ENCODE measurements at places on chromosomes 6 and 20.

DNA sequence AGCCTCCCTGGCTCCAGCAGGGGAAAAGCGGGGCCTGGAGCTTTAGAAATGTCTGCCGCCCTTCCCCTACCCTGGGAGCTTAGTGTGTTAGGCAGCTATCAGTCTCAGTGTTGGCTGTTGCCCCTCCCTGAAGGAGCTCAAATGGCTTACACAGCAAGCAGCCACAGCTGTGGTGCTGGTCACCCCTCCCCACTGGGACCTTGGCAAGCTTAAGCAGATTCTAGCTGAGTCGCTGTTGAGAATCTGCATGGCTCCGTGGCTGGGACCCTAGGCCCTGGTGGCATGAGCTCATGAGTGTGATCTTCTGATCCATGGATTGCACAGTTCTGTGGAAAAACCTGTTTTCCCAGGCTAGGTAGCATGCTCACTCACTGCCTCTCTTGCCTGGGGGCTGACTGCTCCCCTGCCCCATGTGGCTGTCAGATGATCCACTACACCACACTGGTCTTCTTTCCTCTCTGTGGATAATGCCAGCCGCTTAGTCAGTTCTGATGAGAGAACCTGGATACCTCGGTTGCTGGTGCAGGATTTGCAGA is 714.0 kb downstream of the MAFB start:
- DNase-seq: no peak

GRCh38 chr6:131989036-131989435 is 37.9 kb upstream of the CCN2 start:
- no peak for DNase-seq

GRCh38 chr20:58552366-58552934 is 37.3 kb upstream of the APCDD1L start:
- no peak for DNase-seq

GRCh38 chr6:106168097-106168888 is 82.2 kb downstream of the PRDM1 start:
- no peak for DNase-seq

GRCh38 chr6:28776269-28777146 is 147.3 kb downstream of the TRIM27 start:
- DNase-seq: no peak

DNA sequence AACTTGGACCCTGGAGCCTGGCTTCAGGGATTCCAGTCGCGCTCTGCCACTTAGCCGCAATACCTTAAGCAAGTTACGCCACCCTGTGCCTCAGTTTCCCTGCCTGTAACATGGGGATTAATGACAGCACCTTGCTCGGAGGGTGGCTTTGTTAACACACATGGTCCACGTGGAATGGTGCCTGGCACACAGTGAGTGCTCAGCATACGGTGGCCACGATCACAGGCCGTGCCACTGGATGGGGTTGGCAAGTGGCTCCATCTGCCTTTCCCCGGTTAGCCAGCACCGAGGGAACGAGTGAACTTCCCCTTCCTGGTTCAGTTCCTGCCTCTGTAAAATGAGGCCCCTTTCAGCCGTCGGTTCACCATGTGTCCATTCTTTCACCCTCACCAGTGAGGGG is 17.2 kb downstream of the C6orf132 start:
- DNase-seq: no peak

- no peak for DNase-seq
Observed at GRCh38 chr6:170111141-170111664, 179.7 kb downstream of the DLL1 start.

DNA sequence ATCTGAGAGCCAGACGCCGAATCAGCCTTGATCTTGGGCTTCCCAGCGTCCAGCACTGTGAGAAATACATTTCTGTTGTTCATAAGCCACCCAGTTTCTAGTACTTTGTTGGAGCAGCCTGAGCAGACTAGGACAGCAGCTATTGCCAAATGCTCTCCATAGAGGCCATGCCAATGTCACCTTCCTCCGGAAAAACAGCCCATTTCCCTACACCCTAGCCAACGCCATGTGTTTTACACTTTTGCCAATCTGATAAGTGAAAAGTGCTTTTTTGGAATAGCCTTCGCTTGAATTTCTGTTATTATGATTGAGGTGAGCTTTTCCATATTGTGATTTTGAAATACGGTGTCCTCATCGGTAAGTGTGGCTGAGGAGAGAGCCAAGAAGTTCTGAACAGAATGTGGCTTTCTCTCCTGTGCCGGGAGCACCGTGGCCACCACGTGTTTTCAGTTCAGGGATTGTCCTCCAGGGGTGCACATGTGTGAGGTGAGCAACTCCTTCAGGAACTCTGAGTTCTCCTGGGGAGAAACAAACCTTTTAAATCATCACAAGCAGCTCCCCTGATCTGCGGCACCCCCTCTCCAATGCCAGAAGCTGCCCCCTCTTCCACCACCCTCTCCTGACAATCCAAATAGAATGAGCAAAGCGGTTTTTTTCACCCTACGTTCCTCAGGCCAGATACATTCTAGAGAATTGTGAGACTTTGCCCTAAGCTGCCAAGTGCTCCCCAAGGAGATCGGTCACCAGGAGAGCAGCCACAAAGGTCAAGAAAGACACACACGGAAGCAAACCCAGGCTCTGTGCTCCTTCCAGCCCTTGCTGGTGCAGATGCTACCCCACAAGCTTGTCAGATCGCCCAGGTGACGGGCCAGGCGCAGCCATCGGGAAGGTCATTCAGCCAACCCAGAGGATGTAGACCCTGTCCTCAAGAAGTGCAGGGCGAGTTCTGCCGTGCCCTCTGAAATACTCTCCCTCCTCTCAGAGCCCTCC is 36.0 kb downstream of the TAF8 start:
- DNase-seq: no peak

GRCh38 chr6:163668061-163668426 is 253.5 kb downstream of the QKI start:
- no peak for DNase-seq

- no peak for DNase-seq
Observed at GRCh38 chr6:44430326-44430725, 42.8 kb downstream of the CDC5L start.

DNA sequence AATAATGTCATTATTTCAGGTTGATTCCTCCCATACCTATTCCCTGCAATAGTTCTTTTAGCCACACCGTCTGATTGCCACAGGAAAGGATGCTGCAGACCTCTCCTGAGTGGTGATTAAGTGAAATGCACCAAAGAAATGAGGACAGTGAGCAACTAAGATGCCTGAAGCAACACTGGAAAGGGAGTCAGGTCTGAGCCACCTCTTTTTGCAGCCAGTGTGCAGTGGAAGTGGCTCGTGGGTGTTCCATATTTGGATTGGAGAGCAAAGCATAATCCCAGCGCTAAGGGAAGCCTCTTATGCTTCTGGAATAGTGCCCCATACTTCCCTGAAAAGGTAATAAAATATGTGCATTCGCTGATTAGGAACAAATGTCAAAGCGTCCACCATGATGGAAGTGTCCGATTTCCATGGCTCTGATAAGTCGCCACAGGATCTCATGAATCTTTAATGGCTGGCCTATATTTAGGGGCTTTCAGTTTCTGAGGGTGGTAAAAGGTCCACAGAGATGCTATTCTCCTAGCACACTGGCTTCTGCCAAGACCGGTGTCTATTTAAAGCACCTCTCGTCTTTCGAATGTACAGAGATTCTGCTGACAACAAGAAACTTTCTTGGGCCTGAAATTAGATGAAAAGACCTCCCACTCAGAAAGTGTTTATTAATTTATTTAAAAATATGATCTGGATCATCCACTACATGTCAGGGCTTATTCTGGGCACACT is 253.9 kb downstream of the SLC24A3 start:
- no peak for DNase-seq

- no peak for DNase-seq
Observed at GRCh38 chr6:105389543-105389942, 13.3 kb downstream of the PREP start.

DNA sequence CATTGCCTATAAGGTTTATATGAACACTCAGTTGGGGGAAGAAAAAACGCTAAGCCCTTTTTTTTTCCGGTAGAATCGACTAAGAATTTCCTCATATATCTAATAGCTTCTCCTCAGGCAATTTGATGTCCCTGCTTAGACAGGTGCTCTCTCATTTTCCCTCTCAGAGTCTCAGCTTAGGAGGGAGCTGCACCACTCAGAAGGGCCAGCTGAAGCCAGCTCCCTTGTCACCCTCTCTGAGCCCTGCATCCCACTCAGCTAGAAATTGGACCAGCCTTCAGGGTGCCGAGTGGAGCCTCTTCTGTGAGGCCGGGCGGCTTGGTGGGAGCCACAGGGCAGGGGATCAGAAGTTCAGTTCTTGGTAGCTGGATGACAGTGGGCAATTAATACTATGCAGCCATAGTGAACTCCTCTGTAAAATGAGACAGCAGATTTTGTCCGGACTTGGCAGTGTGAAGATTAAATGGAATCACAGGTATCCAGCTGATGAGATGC is 368.5 kb downstream of the MAFB start:
- DNase-seq: no peak

DNA sequence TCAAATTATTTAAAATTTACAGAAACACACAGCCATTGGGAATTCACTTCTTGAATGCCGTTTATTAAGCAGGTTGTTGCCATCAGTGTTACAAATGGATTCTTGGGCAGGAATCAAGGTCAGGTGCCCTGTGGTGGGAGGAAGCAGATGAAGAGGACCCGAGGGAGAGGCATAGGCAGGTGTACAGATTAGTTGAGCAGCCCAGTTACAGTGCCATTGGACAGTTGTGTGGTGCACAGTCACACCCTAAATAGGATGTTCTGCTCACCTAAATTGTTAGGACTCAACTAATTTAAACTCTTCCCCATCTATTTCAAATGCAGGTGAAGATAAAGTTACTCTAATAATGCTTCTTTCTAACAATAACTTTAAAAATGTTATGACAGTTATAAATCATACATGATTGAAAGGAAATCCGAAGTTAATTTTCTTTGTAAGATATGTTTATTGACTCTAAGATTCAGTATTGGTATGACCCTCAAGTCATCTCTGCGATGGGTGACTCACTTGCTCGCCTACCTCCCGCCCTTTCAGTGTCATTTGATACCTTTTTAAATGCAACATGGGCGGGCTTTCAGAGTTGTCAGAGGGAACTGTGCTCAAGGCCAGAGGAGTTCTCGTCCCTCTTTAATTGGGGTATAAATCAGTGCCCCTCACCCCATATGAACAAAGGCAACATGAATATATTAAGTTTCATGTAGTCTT is 35.1 kb downstream of the DSE start:
- no peak for DNase-seq

DNA sequence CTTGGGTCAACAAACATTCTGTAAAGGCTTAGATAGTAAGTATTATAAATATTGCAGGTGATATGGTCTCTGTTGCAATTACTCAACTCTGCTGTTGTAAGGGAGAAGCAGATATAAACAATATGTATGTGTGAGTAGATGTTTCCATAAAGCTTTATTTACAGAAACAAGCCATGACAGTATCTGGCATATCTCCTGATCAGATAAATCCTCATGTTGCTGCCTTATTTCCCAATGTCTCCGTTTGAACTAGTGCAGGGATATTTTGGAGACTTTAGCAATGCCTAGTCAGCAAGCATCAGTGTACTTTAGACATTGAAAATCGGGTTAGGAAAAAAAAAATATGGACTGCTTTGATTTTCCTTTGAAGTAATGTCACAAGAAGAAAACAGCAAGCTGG is 96.1 kb downstream of the LAMA2 start:
- DNase-seq: no peak

DNA sequence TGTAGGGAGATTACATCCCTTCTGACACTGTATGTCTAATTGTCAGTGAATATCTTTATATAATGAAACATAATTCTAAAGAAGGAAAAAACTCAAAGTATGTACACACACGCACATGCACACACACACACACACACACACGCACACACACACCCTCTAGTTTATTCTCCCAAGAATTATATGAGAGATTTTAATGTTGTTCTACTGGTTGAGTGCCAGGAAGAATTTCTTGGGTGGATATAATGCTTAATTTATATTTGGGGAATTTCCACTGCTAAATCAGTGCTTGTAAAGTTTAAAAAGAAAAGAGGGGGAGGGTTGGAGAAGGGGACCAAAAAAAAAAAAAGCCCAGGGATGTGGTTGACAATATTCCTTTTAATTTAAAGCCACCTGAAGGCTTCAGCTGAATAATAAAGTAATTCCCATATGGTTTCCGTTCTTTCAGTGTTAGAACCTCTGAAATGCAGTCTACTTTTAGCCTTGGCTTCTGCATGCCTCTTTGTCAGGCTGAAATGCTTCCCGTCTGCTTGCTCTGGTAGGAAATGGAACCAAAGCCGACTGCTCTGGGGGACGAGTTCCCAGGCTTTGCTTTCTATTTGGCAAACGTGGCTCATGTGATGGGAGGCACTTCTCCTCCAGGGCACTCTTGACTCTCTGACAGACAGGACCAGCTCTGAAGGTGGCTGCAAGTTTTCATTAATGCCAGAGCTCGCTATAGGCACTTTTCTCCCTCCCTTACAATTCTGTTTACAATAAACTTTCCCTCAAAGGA is 225.4 kb downstream of the PRL start:
- no peak for DNase-seq

DNA sequence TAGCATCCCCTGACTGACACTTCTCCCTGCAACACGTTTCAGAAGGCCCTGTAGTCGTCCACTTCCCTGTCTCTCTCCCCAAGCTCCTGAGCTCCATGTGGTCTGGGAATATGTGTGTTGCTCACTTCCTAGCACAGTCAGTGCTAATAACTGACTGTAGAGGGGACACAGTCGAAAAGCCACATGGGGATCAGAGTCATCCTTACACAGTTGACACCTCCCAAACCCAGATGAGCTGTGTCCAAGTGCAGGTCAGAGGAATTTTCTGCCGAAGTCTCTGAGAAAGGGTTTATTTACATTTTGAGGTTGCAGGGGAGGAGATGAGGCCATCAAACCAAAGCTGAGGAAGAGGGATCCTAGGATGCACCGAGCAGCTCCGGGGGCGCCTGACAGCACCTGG is 3.5 kb upstream of the ADAM33 start:
- no peak for DNase-seq

GRCh38 chr6:167237438-167238145 is 53.5 kb upstream of the UNC93A start:
- DNase-seq: no peak

GRCh38 chr6:29884261-29884660 is 56.6 kb downstream of the HLA-G start:
- DNase-seq: no peak

DNA sequence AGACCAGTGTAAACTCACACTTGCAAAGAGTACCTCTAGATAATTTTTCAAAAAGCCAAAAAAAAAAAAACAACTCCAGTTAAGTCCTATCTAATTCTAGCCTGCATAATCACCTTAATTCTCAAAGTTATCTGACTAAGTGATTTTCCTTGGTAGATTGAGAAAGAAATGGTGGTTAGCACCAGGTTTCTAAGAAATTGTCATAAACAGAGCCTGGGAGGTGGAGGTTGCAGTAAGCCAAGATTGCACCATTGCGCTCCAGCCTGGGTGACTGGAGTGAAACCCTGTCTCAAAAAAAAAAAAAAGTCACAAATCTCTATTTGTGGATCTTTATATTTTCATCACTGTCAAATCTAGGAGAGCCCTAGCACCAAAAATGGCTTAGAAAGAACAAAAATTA is 8.9 kb downstream of the FBXO5 start:
- DNase-seq: no peak

DNA sequence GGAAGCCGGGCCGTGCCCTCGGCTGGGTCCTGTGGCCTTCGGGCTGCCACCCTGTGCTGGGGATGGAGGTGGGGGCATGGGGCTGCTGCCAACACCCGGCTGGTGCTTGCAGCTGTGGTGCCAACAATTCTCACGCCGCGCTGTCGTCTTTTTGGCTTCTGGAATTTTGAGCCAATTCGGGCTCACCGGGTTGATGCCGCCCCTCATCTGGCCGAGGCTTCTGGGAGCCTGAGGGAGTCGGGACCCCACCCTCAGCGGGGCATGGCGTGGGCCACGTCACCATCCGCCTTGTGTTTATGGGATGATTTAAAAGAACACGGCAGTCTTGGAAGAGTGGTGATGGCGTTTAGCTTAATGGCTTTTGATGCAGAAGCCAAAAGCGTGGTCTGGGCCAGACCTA is 8.7 kb upstream of the NPBWR2 start:
- DNase-seq: no peak
